Uterine smooth muscle cell (primary cell): ENCODE measurements at places on chromosomes 6 and 20. TPM values are rescaled to one million over a fixed set of nuclear protein-coding genes. Genes with fewer than 3 reads are reported as not detected.

The C6orf141 gene
- 55.3 and 59.4 TPM in 2 replicates for total RNA-seq

The FAM110A gene
- total RNA-seq: 4.9 and 6.4 TPM in 2 replicates

The GPSM3 gene
- total RNA-seq: 0.44 and 0.87 TPM in 2 replicates

The LRFN2 gene
- total RNA-seq: not detected in 2 replicates

The PROCR gene
- total RNA-seq: 67.1 and 101 TPM in 2 replicates

The RAMACL gene
- total RNA-seq: 2.1 and 2.3 TPM in 2 replicates

The PTCHD4 gene
- total RNA-seq: 0.33 and 1.5 TPM in 2 replicates

The SMLR1 gene
- not detected in 2 replicates for total RNA-seq

The B3GAT2 gene
- under 0.01 TPM in 2 replicates for total RNA-seq

The EBF4 gene
- total RNA-seq: 1.2 and 4.1 TPM in 2 replicates

The WFDC5 gene
- not detected in 2 replicates for total RNA-seq

The PBOV1 gene
- total RNA-seq: not detected in 2 replicates

The ID4 gene
- total RNA-seq: 15.8 and 18.6 TPM in 2 replicates

The CNBD2 gene
- total RNA-seq: 2.0 and 3.2 TPM in 2 replicates

The DLL1 gene
- total RNA-seq: 1.00 and 1.3 TPM in 2 replicates

The CRISP3 gene
- not detected in 2 replicates for total RNA-seq

The SDC4 gene
- total RNA-seq: 129 and 156 TPM in 2 replicates

The HLA-F gene
- 1.4 and 10.5 TPM in 2 replicates for total RNA-seq

The RIPOR2 gene
- 5.5 and 8.7 TPM in 2 replicates for total RNA-seq
